ENCODE measurements at places on chromosomes 7 and 10.

DNA sequence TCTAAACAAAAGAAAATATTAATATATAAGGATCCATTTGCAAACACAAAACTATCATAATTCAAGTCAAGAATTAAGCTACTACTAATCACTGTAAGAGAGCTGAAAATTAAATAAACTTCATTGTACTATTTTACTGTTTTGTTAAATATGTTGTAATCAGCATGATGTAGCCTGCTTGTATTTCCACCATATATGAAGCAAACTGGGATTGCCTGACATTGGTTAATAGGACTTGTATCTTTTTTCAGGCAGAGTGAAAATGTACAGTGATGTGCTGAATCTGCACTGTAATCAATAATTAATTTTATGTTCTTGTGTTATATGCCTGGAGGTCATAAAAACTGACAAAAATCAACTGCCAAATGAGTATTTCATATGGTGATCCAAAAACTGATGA is 25.4 kb downstream of the TRDMT1 start:
- no peak for DNase-seq

- peak; percentile 24 for DNase-seq
These were observed 20.2 kb upstream of the FHIP2A start for GRCh38 chr10:114801411-114801813.

DNA sequence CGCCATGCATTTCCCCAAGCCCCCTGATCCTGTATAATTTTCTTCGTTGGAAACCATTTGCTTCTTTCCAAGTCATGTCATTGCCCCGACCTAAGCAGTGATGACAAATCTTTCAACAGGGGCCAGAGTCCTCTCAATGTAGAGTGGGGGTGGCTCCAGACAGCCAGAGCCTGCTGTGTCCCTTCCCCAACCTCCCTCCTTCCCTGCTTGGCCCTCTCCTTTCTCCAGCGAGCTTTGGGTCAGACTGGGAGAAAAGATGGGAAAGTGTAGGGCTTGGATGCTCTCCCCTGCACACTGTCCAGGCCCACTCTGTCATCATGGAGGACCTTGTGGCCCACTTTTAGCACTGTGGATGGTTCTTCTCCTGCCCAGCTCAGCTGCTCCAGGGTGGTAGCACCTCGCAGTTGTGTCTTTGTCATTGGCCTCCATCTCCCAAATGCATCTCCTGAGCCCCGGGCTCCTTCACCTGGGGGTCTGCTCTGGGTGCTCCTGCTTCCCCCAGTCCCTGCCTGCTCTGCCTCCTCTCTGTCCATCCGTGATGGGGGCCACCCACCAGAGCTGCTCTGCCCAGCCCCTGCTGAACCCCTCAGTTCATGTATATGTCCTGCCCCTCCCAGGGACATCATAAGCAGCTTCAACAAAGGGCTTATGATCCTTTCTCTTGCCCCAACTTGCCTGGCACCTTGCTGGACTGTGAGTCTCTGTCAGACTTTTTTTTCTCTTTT is 37.5 kb downstream of the BTBD16 start:
- no peak for DNase-seq

- DNase-seq, result no peak
These were observed 345.9 kb upstream of the SHH start for GRCh38 chr7:156158213-156158612.

DNA sequence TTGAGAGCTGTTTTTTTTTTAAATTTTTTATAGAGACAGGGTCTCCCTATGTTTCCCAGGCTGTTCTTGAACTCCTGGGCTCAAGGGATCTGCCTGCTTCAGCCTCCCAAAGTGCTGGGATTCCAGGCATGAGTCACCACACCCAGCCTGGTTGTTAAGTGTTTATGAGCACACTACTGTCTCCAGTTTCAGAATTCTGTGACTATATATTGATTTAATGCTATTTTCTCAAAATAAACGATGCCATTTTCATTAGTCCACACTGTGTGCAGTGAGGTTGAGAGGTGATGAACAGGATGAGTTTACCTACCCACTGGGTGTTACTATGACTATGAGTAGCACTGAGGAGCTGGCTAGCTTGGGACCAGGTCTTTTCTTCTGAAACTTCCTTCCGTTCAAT is 110.9 kb upstream of the FAM180A start:
- no peak for DNase-seq

DNA sequence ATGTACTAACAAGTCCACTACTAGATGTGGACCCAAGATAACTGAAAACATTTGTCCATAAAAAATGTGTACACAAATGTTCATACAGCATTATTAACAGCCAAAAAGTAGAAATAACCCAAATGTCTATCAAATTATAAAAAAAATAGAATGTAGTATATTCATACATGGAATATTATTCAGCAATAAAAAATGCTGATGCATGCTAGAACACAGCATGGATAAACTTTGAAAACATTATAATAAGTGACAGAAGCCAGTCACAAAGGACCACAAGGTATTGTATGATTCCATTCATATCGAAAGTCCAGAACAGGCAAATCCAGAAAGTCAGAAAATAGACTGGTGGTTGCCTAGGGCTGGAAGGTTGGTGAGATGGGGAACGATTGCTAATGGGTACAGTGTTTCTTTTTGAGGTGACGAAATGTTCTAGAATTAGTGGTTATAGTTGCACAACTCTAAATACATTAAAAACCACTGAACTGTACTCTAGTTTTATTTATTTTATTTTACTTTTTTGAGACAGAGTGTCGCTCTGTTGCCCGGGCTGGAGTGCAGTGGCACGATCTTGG is 43.3 kb upstream of the ANLN start:
- no peak for DNase-seq

Measured in CD4-positive, alpha-beta T cell treated with Interleukin-6 for 4 hours (primary cell).